ENCODE measurements at places on chromosomes 4 and X.

DNA sequence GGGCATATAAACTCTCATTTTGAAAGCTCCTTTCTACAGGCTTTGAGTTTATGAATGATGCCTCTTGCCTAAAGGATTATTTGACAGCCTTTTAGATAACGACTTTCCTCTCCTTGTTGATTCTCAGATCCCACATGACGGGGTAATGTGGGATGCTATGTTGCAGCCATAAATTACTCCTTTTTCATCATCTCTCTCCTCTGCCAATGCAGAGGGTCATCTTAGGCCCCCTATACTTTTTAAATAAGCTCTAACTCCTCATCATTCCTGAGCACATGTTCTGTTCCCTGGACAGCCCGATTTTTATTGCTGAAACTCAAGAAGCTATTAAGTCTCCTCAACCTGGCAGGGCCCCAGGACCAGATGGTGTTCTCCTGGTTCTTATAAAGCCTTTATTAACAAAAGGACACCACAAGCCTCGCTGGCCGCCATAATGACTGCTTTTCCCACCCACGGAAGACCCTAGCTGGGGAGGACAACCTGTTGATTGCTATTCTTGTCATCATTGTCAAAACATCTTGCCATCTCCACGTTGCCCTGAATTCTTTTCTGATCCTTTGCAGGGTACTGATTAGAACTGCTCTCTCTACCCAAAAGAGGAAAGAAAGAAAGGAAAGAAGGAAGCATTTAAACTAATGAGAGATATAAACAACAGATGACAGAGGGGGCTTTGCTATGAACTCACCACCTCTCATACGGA lies 150.7 kb downstream of the DHX15 start:
- DNase-seq: no peak

GRCh38 chrX:38891641-38892413 lies 90.6 kb downstream of the MID1IP1 start:
- no peak for DNase-seq

DNA sequence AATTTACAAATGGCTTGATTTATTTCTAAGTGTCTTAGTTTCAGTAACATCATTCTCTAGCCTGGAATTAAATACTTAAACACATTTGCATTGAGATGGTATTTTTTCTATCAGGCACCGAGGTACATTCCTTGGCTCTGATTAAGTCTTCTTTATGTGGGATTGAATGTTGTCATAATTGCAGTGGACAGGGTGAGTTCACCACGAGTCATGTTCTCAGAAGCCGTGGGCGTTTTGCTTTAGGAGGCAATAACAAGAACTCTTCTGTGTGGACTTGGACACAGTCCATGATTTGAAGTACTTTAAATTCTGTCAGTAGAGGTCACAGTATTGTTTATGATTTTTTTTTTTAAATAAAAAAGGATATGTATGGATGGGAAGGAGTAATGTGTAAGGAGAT lies 57.1 kb upstream of the EFHC2 start:
- DNase-seq: no peak

GRCh38 chr4:105637408-105638176 lies 70.9 kb downstream of the INTS12 start:
- no peak for DNase-seq

GRCh38 chr4:7771541-7772507 lies 167.8 kb downstream of the AFAP1 start:
- DNase-seq: no peak
